ENCODE measurements at places on chromosomes 11 and 22.

- no peak for DNase-seq
Measured at GRCh38 chr11:125452125-125452470, 44.0 kb downstream of the FEZ1 start.

- DNase-seq, result no peak
Measured at GRCh38 chr11:34585735-34586487, 35.0 kb upstream of the EHF start.

DNA sequence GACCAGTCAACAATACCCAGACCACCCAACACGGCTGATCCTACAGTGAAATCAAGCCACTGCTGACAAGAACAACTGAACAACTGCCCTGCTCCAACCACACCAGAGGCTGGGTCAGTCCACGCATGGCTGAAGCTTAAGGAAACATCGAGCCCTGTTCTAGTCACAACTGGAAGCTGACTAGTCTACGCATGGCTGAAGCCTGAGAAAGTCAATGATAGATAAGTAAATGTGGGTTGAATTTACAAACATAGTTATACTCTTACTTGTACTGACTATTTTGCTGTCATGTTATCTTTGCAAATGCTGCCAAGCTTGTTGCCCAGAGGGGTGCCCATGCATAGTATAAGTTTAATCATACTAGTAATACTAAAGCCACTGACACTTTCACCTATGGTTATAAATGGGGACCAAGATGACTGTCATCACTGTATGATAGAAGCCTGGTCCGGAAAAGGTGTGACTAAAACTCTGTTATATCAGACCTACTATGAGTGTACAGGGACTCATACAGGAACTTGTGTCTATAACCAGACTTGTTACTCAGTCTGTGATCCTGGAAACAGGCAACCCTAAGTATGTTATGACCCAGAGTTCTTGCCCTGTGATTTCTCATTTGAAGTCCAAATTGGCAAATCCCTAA, 43.4 kb upstream of the GLYAT start:
- DNase-seq, result no peak

GRCh38 chr11:30916764-30917163, 330.6 kb upstream of the MPPED2 start:
- no peak for DNase-seq

- DNase-seq, result no peak
Measured at GRCh38 chr11:126281666-126282175, 1.2 kb upstream of the TIRAP start.

- no peak for DNase-seq
Measured at GRCh38 chr11:120219938-120220746, 9.3 kb downstream of the OAF start.

DNA sequence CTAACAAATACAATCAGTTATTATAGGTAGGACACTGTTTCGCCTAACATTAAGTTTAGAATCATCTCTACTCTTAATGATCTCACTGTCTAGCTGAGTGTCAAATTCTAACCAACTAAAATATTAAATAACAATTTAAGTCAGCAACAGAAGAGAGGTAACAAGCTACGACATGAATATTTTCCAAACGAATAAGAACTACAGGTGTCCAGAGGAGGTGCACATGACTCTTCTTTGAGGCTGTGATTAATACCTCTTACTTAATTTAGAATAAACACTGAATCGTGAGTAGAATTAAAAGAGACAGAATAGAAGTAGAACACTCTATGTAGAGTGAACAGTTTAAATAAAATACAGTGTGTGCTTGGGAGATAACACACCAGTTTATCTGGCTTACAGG, 619.0 kb upstream of the ARHGAP42 start:
- no peak for DNase-seq

- no peak for DNase-seq
Measured at GRCh38 chr22:31044262-31044861, 36.8 kb upstream of the SMTN start.

GRCh38 chr11:76329084-76329648, 51.8 kb downstream of the THAP12 start:
- no peak for DNase-seq

GRCh38 chr22:16824716-16825687, at the start of gene XKR3:
XKR3 (minus strand) TSS chr22:16825411; CDS start chr22:16808073, 17,338 bp downstream.
- DNase-seq, result no peak

DNA sequence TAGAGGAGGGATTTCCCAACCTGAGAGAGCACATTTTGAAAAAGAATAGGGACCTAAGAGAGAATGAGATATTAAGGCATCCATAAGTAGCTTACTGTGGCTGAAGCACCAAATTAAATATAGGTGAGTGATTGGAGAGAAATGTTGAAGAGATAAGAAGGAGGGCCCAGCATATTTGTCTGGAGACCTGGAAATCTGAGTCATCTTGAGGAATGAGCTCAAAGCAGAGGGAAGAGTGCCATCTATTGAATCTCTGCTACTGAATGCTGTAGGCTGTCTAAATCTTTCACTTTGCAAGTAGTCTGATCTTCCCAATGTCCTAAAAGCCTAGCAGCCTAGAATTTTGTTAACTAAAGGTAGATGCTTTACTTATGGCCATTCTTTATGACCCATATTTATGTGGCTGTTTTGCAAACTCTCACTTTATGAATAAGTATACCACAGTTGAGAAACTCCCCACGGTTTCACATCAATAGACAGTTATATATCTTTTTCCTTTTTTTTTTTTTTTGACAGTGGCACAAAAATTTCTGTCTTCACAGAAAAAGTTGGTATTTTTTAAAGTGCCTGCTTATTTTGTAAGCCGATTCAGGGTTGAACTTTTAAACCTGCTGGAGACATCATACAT, 2093.5 kb downstream of the LRRC4C start:
- DNase-seq, result peak; percentile 1
